ENCODE measurements at places on chromosomes 7 and 10.

- no peak for DNase-seq
Measured at GRCh38 chr7:86647385-86648094, 3.8 kb downstream of the GRM3 start.

DNA sequence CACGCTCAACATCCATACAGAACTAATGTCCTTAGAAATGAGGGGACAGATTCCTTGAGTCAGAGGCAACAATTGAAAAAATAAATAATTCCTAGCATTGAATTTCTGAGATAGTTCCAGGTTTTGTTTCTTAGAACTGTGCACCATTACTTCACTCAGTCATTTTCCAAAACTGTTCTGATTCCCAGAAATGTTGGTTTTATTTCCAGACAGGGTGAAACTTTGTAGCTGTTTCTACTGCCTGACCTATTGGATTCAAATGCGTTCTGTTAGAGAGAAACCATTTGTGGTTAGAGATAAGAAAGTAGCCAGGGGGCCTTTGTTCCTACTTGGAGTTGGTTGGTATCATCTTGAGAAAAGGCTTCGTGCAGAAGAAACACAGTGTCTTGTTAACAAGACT lies 8.1 kb upstream of the DEPP1 start:
- no peak for DNase-seq

DNA sequence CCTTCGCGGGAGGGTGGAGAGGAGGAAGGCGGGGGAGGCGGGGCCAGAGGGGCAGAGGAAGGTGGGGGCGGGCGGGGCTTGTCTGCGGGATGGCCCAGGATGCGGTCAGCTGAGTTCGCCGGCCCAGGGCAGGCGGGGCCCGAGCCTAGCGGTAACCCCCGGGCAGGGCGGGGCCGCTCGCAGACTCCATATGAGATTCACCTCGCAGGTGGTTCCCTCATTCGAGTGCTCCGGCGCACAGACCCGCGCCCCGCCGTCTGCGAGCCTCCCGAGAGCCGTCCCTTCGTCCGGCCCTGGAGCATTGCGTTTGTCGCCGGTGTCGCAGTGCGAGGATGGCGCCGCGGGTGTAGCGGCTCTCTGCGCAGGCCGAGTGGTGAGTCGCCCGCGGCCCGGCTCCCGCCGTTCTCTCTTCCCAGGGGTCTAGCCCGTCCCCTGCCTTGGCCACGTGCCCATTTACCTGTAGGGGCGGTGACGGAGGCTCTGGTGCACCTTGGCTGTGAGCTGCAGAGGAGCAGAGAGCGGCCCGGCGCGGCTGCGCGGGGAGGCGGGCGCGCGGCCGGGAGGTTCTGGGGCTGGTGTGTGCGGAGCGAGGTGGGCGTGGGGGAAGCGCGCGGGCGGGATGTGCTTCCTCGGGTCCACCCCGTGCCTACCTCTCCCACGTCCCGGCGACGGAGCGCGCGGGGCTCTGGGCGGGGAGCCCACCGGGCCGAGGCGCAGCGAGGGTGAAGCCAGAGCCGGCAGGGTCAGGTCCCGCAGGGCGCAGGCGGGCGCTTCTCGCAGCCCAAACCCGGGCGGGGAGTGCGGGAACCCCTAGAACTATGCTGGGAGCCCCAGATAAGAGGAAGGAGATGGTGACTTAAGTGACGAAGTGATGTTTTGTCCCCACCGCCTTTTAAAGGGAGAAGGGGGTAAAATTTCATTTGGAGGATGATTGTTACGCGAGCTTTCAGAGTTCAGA lies at the start of gene UPP1:
UPP1 (plus strand) TSS at position 220 of the 958 bp plus-strand sequence. CDS start 5,519 bp downstream, outside the sequence.
- peak; percentile 89 for DNase-seq

GRCh38 chr7:23788843-23789242 lies 78.8 kb downstream of the STK31 start:
- DNase-seq = no peak

- no peak for DNase-seq
Measured at GRCh38 chr10:25682203-25682851, 251.7 kb upstream of the MYO3A start.

DNA sequence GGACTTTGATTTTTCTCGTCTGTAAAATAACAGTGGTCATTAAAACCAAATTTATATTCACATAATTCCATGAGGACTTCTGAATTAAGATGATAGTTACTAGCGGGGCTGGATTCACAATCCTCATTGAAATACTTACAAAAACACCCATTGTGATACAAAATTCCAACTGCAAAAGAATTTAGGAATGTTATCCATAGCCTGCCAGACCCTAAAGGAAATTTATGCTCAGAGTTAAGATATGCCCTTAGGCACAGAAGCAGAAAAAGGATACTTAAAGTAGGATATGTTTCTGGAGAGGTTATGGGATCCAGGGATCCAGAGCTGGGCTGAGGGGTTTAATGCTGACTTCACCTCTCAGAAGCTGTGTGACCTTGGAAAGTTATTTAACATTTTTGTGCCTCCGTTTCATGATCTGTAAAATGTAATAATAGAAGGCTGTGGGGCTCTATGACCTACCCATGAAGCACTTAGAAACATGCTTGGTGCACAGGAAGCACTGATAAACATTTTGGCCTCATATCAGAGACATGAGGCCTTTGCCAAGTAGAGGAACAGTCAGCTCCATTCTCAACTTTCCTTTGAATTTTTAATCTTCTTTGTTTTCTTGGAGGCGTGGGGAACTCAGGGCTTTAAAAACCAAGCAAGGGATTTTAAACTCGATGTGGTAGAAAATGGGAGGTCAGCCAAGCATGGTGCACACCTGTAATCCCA lies 744.7 kb downstream of the KCNMA1 start:
- no peak for DNase-seq

- no peak for DNase-seq
Measured at GRCh38 chr10:26857991-26858706, 2.6 kb downstream of the ABI1 start.

- no peak for DNase-seq
Measured at GRCh38 chr7:46024263-46024916, 103.3 kb upstream of the IGFBP3 start.

- DNase-seq = no peak
Measured at GRCh38 chr10:4678023-4678950, 147.7 kb upstream of the AKR1E2 start.

- DNase-seq = peak; percentile 10
Measured at GRCh38 chr10:130138479-130138866, 2.3 kb downstream of the GLRX3 start.

DNA sequence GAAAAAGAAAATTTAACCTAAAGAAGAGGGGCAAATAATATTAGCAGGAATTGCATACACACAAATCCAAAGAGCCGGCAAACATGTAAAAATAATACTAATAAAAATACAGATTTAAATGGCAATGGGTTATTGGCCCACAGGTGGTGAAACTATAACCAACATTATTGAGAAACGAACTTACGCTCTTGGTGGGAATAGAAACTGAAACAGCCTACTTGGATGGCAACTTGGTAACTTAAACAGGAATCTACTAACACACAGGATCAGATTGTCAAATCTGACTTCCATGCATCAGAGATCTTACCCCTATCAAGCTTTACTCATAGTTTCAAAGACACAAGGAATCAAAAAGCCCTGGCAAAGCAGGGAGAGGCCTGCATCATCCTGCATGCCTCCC lies 66.5 kb downstream of the ANLN start:
- no peak for DNase-seq

DNA sequence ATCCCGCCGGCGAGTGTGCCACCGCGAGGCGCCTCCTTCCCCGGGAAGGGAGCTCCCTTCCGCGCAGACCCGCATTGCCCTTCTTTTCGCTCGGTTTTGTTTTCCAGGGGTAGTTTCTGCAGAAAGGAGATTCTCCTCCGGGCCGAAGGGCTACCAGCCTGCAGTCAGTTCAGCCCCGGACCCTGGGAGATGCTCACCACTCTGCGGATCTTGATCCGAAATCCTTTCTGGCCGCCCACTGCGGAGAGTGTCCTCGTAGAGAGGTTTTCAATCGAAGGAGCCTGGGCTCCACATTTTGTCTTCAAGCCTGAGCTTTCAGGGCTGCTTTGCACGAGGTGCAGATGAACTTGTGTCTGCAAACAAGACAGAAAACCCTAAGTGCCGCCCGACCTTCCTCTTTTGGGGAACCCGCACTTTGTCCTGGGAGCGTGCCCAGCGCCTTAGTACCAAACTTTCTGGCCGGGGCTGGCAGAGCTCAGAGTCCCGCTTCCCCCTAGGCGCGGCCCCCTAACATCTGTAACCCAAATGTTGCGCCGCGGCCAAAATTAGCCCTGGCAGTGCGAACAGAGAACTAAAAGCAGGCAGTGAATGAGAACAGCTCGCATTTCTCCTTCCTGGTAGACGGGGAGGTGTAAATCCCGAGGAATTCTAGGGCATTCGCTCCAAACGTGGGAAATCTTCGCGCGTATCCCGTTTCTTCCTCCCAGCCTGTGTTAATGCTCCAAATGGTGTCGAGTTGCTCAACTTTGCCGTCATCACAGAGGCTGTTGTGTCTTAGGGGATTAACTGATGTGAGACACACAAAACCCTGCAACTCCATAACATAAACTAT lies 6.7 kb upstream of the EN2 start:
- no peak for DNase-seq

GRCh38 chr7:27162561-27163287 lies 2.6 kb downstream of the HOXA9 start:
- no peak for DNase-seq

GRCh38 chr10:14191407-14191806 lies 139.3 kb downstream of the FRMD4A start:
- DNase-seq = no peak

DNA sequence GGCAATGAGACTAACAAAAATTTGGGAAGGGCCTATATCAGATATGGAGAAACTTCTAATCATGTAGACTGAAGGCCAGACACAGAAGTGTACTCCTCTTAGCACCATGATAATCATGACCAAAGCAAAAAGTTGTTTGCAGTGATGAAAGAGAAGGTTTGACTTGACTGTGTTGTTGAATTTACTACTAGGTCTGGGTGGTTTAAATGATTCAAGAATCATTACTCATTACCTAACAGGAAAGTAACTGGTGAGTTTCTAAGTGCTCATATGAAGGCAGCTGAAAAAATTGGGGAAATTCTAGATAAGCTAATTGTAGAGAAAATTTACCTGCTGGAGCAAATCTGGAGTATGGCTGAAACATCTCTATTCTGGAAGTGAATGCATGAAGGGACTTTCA lies 451.5 kb upstream of the SORCS1 start:
- DNase-seq = no peak

DNA sequence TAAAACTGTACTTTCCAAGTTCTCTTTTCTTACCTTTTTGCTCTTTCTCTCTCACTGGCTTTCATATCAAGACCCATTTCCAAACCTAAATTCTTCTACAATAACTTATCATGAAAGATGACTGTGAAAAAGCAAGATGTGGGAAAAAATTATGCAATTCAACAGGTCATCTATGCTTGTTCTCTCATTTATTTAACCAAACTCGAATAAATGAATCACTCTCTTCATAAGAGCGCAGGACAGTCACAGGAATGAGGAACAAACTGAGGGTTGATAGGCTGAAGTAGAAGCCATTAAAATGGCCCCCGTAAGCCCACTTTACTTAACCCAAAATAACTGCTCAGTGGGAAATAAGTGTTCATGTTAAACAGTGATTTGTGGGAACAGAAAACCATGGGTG lies 1289.7 kb upstream of the SORCS1 start:
- no peak for DNase-seq

GRCh38 chr10:42971251-42971599 lies 105.6 kb upstream of the RET start:
- DNase-seq = no peak

DNA sequence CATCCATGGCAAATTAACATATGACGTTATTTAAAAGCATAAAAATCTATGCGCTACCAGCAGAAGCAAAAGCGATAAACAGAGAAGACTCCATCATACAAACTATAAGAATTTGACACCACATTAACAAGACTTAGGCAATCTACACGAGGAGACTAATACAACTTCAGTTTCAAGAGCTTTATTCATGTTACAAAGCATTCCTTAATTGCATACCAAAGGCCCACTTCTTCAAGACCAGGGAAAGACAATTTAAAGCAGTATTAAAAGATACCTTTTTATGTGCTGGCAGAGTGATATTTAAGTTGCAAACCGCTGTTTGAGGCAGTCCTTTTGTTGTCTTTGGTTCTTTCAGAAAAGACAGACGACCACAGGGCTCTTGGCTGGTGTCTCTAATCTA lies 176.0 kb upstream of the CCDC6 start:
- no peak for DNase-seq

DNA sequence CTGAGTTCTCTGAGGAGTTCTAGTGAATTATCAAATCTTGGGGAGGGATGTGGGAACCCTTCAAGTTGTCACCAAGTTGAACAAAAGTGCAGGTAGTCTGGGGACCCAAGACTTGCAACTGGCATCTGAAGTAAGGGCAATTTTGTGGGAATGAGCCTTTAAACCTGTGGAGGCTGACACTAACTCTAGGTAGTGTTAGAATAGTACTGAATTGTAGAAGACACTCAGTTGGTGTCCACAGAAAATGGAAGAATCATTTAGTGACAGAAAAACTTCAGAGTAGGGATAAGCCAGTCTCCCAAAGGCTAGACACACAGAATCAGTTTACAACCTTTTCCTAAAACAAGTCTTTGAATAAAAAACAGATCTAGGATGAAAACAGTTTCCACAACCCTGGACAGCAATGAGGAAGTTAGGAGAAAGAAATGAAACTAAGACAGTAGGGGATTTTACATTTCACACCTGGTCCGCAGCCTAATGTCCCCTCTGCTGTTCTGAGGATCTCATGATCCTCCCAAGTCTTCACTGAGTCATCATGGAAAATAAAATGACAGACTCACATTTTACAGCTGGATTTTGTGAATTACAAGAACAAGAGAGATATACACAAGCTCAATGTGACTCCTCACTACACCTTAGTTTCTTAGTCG lies 23.0 kb upstream of the ING3 start:
- no peak for DNase-seq

DNA sequence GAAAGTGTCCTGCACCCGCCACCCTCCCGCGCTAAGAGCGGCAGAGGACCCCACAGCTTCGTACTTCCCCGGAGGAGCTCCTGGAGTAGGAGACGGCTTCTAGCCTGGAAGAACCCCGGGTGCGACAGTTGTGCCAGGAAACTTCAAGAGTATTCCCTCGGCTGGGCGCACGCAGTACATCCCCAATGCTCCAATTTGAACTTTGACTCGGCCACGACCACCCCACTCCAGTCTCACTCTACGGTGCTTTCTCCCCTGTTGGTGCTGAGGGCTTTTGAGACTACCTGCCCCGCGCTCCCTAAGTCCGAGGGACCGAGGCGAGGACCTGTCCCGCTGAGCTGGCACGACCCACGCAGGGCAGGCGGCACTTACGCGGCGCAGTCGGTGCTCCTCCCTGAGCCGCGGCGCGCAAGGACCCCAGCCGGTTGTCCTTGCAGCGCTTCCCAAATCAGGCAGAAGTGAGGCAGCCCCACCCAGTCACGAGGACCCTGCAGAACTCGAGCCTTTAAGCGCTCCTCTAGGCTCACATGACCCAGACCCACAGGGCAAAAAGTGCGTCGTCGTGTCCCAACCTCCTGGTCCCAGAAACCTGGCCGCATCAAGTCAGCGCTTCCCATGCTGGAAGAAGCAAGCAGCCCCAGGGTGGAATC lies at the start of gene CPVL:
CPVL (minus strand) TSS at position 481 of the 650 bp plus-strand sequence. CDS start 25,476 bp downstream, outside the sequence.
- no peak for DNase-seq

- no peak for DNase-seq
Measured at GRCh38 chr10:127945341-127945758, 38.4 kb downstream of the PTPRE start.

GRCh38 chr7:18724318-18724717 lies 228.8 kb downstream of the HDAC9 start:
- DNase-seq = no peak

- DNase-seq = no peak
Measured at GRCh38 chr10:70931168-70931815, 42.9 kb upstream of the PCBD1 start.

All from activated naive CD8-positive, alpha-beta T cell treated with anti-CD3 and anti-CD28 coated beads for 36 hours (primary cell).